ENCODE measurements at places on chromosomes 16 and 17. TPM values are rescaled to one million over a fixed set of nuclear protein-coding genes. Genes with fewer than 3 reads are reported as not detected.

Gene FMNL1
- total RNA-seq: 4.0 TPM

Gene ANKRD40CL
- not detected for total RNA-seq

Gene IL32
- 133 TPM for total RNA-seq

Gene CYTH1
- 50.6 TPM for total RNA-seq

Gene TERB1
- not detected for total RNA-seq

Gene KAT8
- 45.6 TPM for total RNA-seq

Gene RND2
- total RNA-seq: 0.17 TPM

Gene GPRC5C
- total RNA-seq: 1.8 TPM

Gene PIRT
- total RNA-seq: not detected

Gene ITGAE
- 7.3 TPM for total RNA-seq

Gene PRR15L
- total RNA-seq: not detected

Gene TPSG1
- total RNA-seq: not detected

Gene CPNE7
- total RNA-seq: 0.85 TPM

Gene TP53TG3
- total RNA-seq: not detected

Gene KLHDC4
- 28.2 TPM for total RNA-seq

Gene SRCIN1
- 0.14 TPM for total RNA-seq

Gene PPP1R27
- total RNA-seq: not detected

Gene NME3
- total RNA-seq: 87.3 TPM

Gene PRSS21
- total RNA-seq: 1.0 TPM

Gene COG4
- total RNA-seq: 98.0 TPM

Gene CX3CL1
- total RNA-seq: 3.3 TPM

Gene PLXDC1
- not detected for total RNA-seq

Gene MBTPS1
- 120 TPM for total RNA-seq

Gene ASB16
- 0.17 TPM for total RNA-seq

Gene TMEM235
- total RNA-seq: 0.51 TPM

Gene TNP2
- not detected for total RNA-seq

Gene HIRIP3
- total RNA-seq: 9.3 TPM

Gene PFN1
- 729 TPM for total RNA-seq
